ENCODE measurements at places on chromosomes 3 and 15.
A peak's percentile ranks its signal among the peaks of the same experiment; 100 is the strongest.

DNA sequence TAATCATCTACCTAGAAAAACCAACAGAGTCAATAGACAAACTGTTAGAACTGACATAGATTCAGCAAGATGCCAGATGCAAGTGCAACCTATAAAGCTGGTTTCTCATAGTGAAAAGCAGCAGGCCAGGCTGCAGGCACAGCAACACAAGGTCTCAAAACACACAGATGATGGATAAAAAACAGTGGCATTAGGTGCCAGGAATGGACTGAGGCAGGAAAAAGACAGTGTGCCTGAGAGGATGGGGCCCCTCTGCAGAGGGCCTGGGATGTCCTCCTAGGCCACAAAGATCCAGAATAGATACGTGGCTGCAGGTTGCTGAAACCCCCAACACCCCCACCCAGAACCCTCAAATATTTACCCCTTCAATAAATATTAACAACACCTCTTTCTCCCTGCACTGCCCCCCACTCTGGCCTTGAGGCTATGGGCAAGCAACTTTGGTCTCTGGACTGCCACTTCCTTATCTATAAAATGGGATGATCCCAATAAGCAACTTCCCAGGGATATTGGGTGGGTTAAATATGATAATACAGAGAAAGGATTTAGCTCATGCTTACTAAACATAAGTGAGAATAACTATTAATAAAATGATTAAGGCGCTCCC lies 35.2 kb upstream of the FGD5 start:
- no peak for DNase-seq

GRCh38 chr3:66823009-66823397 lies 175.1 kb upstream of the KBTBD8 start:
- DNase-seq = no peak

- DNase-seq = no peak
Observed at GRCh38 chr3:9301798-9302197, 52.4 kb upstream of the SRGAP3 start.

DNA sequence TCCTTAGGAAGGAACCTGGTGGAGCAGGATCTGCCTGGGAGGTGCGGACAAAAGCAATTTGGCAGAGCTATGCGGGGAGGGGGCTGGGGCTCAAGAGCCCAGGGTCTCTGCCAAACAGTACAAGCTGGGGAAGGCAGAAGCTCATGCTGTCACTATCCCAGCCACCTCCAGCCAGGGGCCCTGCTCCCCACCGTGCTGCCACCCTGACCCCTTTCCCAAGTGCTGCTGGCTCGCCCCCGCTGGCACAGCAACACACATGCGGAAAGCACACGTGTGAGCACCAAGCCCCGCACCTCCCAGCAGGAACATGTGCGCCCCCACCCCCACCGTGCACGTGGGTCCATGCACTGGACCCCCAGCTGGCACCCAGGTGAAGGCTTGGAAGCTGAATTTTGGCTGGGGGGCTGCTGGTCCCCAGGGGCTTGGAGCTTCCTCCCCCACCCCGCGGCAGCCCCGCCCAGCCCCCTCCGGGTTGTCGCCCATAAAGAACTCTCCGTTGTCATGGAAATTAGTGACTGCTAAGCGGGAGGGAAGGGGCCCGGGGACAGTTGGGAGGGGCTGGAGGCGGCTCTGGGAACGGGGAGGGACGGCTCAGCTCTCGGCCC lies 742 bp downstream of the CAMKV start:
- DNase-seq = peak; percentile 0

- DNase-seq = no peak
Observed at GRCh38 chr15:27260523-27260922, 289.5 kb downstream of the GABRG3 start.

DNA sequence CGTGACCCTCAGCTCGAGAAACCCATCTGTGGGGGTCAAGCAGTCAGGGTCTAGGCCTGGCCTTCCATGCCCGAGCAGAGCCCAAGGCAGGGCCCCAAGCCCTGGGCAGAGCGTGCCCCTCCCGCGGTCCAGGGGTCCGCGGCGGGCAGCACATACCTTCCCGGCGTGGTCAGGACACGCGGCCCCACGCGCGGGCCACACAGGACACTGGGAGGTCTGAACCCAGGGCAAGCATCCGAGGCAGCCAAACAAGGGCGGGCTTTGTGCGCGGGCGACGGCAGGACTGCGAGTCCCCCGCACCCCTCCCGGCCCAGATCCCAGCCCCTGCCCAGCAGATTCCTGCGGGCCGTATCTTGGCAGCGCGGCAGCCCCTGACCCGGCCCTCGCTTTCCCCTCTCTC lies 61.6 kb upstream of the ACAN start:
- no peak for DNase-seq

DNA sequence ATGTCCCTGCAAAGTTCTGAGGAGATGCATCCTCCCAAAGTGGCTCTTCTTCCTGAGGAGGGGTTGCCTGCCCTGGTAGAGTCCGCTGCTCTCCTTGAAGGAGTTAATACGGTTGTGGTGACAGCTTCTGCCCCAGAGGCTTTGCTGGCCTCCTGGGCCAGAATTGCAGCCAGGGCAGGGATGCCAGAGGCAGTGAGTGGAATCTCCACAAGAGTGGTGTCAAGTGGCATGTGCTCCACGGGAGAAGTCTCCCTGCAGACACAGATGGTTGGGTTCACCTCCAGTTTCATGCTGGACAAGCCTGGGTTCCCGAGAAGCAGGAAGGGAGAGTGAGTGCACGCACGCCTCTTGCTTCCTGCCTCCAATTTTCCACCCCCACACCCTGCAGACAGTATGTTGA lies 105.5 kb downstream of the SLC25A26 start:
- DNase-seq = no peak

DNA sequence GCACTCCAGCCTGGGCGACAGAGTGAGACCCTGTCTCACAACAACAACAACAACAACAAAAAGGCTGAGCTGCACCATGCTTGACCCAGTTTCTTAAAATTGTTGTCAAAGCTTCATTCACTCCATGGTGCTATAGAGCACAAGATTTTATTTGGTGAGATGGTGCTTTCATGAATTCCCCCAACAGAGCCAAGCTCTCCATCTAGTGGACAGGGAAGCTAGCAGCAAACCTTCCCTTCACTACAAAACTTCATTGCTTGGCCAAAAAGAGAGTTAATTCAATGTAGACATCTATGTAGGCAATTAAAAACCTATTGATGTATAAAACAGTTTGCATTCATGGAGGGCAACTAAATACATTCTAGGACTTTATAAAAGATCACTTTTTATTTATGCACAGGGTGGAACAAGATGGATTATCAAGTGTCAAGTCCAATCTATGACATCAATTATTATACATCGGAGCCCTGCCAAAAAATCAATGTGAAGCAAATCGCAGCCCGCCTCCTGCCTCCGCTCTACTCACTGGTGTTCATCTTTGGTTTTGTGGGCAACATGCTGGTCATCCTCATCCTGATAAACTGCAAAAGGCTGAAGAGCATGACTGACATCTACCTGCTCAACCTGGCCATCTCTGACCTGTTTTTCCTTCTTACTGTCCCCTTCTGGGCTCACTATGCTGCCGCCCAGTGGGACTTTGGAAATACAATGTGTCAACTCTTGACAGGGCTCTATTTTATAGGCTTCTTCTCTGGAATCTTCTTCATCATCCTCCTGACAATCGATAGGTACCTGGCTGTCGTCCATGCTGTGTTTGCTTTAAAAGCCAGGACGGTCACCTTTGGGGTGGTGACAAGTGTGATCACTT lies 2.0 kb downstream of the CCR5 start:
- DNase-seq = no peak

DNA sequence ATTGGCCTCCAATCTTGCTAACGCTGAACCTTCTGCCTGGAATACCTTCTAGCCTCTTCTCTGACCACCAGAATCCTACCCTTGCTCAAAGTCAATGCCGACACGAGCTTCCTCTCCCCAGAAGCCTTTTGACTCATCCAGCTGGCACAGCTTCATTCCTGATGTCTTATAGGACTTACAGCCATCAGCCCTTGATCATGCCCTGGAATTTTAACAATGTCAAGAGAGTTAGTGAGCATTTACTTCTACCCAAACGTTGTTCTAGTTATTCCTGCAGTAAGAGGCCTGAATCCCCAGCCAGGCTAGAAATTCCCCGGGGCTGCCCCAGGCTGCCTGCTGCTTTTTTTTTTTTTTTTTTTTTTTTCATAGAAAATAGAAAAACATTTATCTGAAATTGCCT lies 3.9 kb downstream of the CYP1A2 start:
- no peak for DNase-seq

DNA sequence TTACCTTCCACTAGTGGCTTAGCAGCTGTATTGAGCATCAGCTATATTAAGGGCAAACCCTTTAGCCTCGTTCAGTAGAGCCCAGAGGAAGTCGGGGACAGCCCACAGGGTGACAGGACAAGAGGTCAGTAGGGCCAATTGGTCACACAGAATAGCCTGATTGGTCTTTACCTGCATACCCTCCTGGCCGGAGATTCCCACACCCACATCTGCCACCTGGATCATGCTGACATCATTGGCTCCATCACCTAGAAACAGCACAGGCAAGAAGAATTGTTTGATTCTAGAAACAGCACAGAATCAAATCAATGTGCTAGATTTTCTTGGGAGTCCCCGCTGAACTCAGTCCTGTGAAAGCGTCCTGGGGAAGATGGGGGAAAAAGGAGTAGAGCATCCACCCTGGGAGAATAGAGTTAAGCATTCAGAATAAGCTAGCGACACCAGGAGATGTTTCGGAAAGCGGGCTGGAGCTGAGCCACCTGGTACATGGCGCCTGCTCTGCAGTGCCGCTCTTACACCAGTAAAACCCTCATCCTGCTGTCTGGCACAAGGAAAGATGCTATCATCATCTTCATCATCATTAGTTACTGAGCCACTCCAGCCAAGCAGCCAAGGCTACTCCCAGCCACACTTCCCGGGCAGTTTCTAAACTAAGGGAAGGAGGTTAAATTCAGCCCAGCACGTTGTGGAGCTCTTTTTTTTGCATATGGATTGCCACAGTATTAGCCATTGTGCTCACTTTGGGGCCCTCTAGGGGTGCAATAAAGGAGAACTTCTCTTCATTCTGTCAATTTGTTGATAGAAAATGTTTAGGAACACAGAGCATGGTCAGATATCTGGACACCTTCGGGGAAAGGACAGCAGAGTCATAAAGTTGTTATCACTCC lies 171.3 kb downstream of the ATP10A start:
- peak; percentile 6 for DNase-seq

GRCh38 chr3:50345586-50346234 lies at the start of gene ZMYND10:
TSS of gene ZMYND10 (minus strand) at chr3:50345732. CDS start at chr3:50345579, 153 bp downstream.
- DNase-seq = no peak

GRCh38 chr3:38609386-38610111 lies 39.9 kb downstream of the SCN5A start:
- no peak for DNase-seq

GRCh38 chr15:82128401-82129148 lies 82.8 kb upstream of the MEX3B start:
- no peak for DNase-seq

- no peak for DNase-seq
Observed at GRCh38 chr15:92579931-92580470, 75.6 kb downstream of the FAM174B start.

DNA sequence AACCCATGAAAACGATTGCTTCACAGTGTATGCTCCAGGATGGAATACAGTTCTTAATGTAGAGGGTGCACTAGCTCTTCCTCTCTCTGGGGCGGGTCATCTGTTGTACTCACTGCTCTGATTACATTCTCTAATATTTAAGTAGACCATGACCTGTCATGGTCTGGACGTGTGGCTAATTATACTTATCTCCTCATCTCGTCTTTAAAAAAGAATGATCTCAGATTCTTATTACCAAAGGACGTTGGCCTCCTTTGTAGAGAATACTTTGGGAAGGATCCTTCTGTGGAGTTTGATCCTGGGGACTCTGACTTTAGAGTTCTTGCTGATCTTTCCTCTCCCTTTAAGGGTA lies 48.4 kb upstream of the TRAK1 start:
- peak; percentile 27 for DNase-seq

GRCh38 chr3:195535293-195535692 lies 7.8 kb downstream of the PPP1R2 start:
- no peak for DNase-seq

- no peak for DNase-seq
Observed at GRCh38 chr3:194956697-194957396, 271.2 kb downstream of the FAM43A start.

- DNase-seq = no peak
Observed at GRCh38 chr3:8846176-8846575, 76.8 kb upstream of the OXTR start.

- DNase-seq = no peak
Observed at GRCh38 chr3:160106905-160107861, 118.0 kb upstream of the C3orf80 start.

DNA sequence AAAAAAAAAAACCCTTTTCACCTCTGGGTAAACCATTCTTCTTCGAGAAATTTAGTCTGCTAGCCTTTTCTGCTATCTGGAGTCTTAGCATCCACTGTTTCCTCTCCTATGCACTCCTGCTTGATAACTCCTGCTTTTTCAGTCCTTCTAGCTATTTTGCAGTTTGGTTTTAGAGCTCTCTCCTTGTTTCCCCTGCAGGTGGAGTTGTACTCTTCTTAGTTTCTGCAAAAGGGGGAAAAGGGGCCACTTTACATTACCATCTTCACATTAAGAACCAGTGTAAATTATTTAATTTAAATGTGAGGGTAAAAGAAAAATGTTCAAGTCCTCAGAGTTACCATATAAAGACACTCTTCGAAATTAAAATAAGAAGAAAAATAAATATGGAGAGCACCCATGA lies 23.6 kb upstream of the MYLK start:
- no peak for DNase-seq

- DNase-seq = peak; percentile 29
Observed at GRCh38 chr15:38474155-38474757, 20.3 kb downstream of the FAM98B start.

DNA sequence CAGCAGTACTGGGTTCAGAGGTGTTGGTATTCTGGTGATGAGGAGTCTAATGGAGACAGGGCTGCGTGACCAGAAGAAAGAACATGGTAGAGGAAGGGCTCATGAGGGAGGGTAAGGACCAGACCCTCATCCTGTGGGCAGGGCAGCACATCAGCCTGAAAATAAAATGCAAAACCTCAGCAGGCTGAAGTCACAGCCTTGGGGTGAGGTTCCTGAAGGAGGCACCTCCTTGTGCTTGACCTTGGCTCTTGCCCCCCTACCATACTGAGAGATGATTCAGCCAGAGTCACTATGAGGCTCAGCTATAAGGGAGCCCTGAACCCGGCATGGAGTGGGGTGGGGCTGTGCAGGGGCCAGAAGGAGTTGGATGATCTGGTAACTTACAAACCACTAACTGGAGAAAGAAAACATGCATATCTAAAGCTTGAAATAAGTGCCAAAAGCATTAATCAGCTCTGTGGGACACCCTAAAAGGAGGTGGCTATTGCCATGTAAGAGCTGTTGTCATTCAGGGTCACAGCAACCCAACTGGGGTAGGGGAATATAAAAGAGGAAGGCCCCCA lies 60.2 kb downstream of the CORO2B start:
- no peak for DNase-seq

DNA sequence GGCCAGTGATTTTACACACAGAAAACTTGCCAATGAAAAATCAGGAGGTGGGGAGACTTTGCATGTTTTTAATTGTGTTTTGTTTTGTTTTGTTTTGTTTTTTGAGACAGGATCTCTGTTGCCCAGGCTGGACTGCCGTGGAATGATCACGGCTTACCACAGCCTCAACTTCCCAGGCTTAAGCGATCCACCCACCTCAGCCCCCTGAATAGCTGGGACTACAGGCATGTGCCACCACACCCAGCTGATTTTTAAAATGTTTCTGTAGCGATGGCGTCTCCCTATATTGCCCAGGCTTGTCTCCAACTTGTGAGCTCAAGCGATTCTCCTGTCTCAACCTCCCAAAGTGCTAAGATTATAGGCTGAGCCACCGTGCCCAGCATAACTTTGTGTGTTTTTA lies 46.0 kb downstream of the MEIS2 start:
- DNase-seq = no peak

GRCh38 chr3:69647511-69648110 lies 91.7 kb upstream of the MITF start:
- DNase-seq = no peak

Data from NCI-H1092 treated with DMSO at 0.1 percent for 48 hours (cell line).